ENCODE measurements at places on chromosomes 12 and 14. TPM values are rescaled to one million over a fixed set of nuclear protein-coding genes. Genes with fewer than 3 reads are reported as not detected.

Gene BTBD7
- 14.1 TPM for total RNA-seq

Gene CIDEB
- 28.7 TPM for total RNA-seq

Gene TUNAR
- not detected for total RNA-seq

Gene GOLT1B
- 40.7 TPM for total RNA-seq

Gene PIWIL1
- total RNA-seq, result not detected
